ENCODE measurements at places on chromosomes 13 and 19. TPM values are rescaled to one million over a fixed set of nuclear protein-coding genes. Genes with fewer than 3 reads are reported as not detected.

The ERICH4 gene
- total RNA-seq: 1.8 TPM

DNA sequence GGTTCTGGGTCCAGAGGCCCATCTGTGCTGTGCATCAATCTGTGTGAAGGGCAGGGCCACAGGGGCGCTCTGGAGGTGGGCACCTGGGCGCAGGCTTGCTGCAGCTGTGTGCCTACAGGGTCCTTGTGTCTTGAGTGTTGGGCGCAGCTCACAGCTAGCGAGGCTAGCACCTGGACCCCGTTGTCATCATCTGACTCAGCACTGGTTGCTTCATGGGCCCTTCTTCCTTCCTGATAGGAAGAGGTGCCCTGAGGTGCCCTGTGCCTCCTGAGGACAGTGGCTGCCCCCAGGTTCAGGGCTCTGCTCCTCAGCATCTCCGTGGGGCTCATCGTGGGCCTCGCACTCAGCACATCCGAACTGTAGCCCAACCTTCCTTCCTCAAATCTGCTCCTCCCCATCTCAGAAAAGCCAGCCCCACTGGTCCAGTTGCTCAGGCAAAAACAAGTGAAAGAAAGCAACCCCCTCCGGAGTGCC is 54.8 kb downstream of the GATAD2A start:
- no peak for DNase-seq
- H3K4me1 ChIP-seq: peaks cover 48% of the 10 kb centered on the region
- peak overlapping the region; percentile 54 for H3K27ac ChIP-seq
- H3K36me3 ChIP-seq: no peaks in the 10 kb centered on the region
- H3K27me3 ChIP-seq: no peaks in the 10 kb centered on the region
- no peak overlapping the region for H3K4me3 ChIP-seq

The CACNG8 gene
- total RNA-seq: 0.62 TPM

- H3K4me3 ChIP-seq: no peak overlapping the region
- H3K4me1 ChIP-seq: peaks cover 19% of the 10 kb centered on the region
- no peaks in the 10 kb centered on the region for H3K36me3 ChIP-seq
- peak; percentile 76 for DNase-seq
Observed at GRCh38 chr19:16327911-16328823, 3.5 kb downstream of the KLF2 start.

DNA sequence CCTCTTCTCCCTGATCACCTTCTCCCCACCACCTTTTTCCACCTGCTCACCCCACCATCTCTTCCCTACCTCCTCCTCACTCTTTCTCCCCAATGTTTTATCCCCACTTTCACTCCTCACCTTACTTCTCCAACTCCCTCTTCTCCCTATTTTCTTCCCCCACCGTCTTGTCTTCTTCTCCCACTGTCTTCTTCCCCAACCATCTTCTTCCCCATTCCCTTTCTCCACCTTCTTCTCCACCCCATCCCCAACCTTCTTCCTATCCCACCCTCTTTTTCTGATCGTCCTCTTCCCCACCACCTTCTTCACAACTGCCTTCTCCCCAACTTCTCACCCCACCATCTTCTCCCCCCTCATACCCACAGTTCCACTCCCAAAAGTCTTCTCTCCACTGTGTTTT is 929.4 kb downstream of the UQCRFS1 start:
- peaks cover under 1% of the 10 kb centered on the region for H3K4me1 ChIP-seq
- H3K36me3 ChIP-seq: no peaks in the 10 kb centered on the region
- H3K4me3 ChIP-seq: no peak overlapping the region
- H3K27me3 ChIP-seq: no peaks in the 10 kb centered on the region
- H3K27ac ChIP-seq: no peak overlapping the region

Measured in testis (tissue), 5 donors.